ENCODE measurements at places on chromosomes 2 and 18.

DNA sequence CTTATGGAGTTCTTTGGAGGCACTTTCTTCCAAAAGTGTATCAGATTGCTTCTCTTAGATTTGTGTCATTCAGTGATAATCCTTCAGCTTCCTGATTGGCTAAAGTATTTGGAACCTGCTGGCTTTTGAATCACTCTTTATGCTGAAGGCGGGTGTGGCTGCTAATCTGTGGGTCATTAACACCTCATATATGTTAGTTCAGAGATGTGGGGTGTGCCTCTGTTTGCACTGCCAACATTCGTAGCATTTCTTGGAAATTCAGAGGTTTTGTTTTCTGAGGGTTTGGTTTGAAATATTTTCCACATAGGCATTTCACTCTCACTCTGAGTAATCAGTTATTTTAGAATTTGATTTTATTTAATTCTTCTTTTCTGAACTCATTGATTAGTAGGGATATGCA lies 1604.4 kb upstream of the ACVR2A start:
- DNase-seq, result no peak

- DNase-seq, result no peak
These were observed 133.0 kb downstream of the COL6A3 start for GRCh38 chr2:237280939-237281338.

DNA sequence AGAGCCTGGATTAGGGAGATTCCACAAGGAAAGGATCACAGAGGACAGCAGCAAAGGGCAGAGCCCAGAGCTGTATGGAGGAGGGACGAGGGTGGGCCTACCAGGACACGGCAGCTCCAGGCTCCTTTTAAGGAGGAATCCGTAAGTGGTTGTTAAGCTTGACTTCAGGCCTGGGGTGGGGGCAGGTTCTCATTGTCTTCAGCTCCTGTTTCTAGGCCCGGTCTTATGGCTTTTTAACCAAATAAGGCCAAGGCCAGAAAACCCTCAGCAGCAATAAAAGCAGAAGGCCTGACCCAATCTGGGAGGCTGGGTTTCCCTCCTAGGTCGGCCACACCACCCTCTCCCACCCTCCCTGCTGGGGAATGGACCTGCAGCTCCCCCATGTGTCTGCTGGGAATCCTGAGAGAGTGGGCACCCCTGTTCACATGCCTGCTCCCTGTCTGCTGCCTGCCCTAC lies 111.2 kb downstream of the PLB1 start:
- no peak for DNase-seq

GRCh38 chr2:15498554-15498953 lies 62.6 kb downstream of the NBAS start:
- no peak for DNase-seq

DNA sequence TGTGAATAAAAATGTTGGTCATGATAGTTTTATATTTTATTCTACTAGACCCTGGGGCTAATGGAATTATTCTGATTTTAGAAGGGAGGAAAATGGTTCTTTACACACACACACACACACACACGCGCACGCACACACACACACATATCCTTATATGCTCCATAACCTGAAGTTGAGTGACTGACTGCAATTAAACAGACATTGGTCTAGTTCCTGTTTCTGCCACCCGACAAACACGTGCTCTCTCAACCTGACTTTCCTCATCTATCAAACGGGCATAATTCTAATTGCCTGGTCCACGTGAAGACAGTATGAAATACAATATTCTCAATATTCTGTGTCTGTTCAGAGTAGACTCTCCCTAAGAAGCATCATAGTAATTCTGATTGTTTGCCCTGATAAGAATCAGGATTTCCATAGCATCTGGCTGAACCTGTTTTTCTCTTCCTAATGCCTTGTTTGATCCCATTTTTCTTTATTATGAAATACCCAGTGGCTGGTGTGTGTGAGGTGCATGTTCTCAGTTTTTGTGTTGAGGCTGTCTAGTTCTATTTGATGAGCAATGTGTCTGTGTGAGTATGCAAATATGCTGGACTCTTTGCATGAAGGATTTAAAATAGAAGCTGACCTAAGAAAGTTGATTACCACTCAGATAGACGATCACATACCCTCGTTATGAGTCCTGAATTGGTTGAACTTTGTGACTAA lies 51.0 kb downstream of the SETBP1 start:
- DNase-seq, result no peak

GRCh38 chr2:219230059-219230540 lies 494 bp downstream of the ANKZF1 start:
- peak; percentile 59 for DNase-seq

GRCh38 chr2:101887328-101887727 lies 104.4 kb upstream of the IL1R2 start:
- DNase-seq, result no peak

DNA sequence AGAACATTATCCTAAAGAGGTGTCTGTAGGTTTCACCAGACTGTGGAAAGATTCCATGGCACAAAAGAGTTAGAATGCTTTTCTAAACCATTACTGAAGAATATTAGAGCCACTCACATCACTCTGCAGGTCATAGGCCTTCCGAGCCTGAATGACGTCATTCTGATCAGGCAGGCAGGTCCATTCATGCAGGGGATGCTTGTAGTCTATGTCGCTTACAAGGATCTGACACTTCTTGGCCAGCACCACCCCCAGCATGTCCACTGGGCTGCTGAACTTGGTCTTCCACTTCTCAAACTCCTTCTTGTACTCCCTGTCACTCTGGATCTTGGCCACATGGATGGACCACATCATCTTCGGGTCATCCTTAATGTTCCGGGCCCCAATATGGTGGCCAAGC lies 120.1 kb downstream of the NEB start:
- DNase-seq, result no peak

DNA sequence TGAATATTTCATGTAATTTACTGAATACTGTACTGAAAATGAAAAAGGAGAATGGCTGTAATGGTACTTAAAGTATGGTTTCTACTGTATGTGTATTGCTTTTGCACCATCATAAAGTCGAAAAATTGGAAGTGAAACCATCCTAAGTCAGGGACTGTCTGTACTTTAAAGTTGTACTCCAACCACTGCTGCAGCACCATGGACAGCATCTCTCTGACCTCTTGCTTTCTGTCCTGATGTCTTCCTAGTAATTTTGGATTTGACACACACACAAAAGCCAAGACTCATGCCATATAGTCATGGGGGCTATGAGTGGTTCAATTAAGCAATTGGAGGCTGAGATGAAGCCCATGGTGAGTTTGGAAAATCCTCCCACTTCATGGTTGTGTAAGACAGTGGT lies 256.3 kb upstream of the PKDCC start:
- DNase-seq, result peak; percentile 38

DNA sequence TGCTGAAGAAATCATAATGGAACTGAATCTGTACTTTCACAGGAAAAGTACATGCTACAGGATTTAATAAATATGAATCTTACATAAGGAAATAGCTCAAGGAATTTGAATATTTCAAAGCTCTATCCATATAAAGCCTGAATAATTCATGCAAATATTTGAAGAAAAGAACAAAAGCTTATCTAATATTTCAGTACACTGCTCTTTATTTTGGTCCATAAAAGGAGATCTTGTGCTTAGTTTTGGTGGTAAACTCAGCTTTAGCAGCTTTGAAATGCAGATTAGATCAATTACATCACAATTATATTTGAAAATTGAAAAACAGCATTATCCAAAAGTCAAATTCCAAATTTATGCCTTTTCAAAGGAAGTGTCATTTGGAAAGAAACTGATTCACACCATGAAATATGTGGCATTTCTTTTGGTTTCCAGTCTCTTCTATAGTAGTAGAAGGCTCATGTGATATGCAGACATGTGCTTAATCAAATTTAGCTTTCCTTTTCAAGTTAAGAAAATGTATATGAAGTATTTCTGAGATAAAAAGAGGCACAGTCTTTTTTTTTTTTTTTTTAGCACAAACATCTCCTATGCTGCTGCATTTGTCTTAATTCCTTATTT lies 42.1 kb upstream of the MAP4K3 start:
- DNase-seq, result no peak

- no peak for DNase-seq
These were observed 6.7 kb upstream of the NEURL3 start for GRCh38 chr2:96511851-96512250.

GRCh38 chr2:8285081-8285480 lies 396.8 kb upstream of the ID2 start:
- DNase-seq, result no peak

- no peak for DNase-seq
These were observed 15.5 kb downstream of the RND3 start for GRCh38 chr2:150471813-150472510.

- no peak for DNase-seq
These were observed 159.5 kb upstream of the NDUFV2 start for GRCh38 chr18:8942909-8943545.

GRCh38 chr2:127847931-127848330 lies 10.0 kb downstream of the POLR2D start:
- no peak for DNase-seq

GRCh38 chr2:172999641-173000386 lies 75.8 kb upstream of the MAP3K20 start:
- no peak for DNase-seq

GRCh38 chr2:28616396-28616999 lies 120.6 kb downstream of the PLB1 start:
- no peak for DNase-seq

DNA sequence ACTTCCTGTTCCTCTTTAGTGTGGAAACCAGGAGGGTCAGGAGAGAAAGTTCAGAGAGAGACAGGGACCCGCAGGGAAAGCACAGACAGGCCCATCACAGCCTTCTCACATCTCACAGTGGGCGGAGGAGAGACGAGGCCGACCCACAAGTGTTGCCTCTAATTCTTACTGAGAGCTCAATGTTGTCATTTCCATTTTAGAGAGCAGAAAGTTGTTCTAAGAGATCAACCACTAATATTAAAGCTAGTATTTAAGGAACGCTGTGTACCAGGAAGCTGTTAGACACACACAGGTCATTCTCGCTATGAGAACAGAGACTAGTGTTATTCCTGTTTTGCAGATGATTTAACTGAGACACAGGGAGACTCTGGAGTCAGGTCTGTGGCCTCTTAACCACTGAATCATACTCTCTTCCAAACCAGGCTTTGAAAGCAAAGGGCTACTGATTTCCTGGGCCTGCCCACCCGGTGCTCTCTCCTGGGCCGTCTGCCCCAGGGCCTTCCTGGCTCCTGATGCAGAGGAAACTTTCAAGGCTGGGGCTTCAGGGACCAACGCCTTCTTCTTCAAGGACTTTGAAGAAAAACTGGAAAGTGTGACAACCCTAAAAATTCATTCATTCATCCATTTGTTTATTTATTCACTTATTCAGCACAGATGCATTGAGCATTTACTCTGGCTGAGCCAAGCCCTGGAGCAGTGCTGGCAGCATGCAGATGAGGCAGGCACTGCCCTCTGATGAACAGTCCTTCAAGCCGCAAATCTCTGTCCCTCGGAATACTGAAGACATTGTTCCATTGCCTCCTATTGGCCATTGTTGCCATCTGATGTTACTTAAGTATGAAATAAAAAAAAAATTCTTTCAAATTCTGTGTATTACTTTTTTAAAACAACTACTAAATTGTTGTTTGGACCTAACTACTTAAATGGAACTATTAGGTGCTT lies 37.2 kb upstream of the BIN1 start:
- no peak for DNase-seq

- no peak for DNase-seq
These were observed 88.4 kb downstream of the ALPK2 start for GRCh38 chr18:58540381-58540943.

- no peak for DNase-seq
These were observed 68.1 kb upstream of the ITPRID2 start for GRCh38 chr2:181823405-181823804.

GRCh38 chr18:8960740-8961657 lies 141.5 kb upstream of the NDUFV2 start:
- DNase-seq, result no peak

Measured in left ventricle myocardium superior (tissue), 1 donor.